ENCODE measurements at places on chromosomes 7 and 10.

DNA sequence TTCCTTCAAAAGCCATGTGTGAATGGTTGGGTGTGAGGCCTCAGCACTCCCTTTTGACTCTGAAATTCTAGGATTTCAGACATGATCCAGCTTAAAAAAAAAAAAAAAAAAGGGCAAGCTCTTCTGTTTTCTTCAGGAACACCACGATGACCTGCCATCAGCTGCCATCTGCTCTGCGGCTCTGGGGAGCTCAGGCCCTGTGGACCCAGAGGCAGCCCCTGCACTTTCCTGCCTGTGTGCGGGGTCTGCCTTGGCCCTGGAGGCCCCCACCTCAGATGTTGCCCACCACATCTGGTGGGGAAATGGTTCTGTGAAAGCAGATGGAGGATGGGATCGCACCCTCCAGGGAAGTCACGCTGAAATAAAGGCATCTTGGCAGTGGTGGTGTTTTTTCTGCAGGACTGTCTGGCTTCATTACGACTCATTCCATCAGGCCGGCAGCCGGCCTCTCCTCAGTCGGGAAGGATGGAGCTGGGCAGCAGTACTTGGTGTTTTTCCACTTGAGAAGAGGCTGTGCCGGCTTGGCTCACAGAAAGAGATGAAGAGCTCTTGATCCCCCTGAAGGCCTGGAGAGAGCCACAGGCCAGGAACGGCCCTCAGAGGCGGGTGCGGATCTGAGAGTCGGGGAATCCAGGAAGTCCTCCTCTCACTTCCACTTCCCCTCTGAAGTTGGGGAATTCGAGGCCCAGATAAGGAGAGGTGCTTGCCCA is 66.1 kb upstream of the AQP1 start:
- H3K4me3 ChIP-seq, result no peak overlapping the region
- no peaks in the 10 kb centered on the region for H3K4me1 ChIP-seq
- no peaks in the 10 kb centered on the region for H3K27me3 ChIP-seq
- H3K36me3 ChIP-seq, result no peaks in the 10 kb centered on the region
- no peak overlapping the region for H3K27ac ChIP-seq

DNA sequence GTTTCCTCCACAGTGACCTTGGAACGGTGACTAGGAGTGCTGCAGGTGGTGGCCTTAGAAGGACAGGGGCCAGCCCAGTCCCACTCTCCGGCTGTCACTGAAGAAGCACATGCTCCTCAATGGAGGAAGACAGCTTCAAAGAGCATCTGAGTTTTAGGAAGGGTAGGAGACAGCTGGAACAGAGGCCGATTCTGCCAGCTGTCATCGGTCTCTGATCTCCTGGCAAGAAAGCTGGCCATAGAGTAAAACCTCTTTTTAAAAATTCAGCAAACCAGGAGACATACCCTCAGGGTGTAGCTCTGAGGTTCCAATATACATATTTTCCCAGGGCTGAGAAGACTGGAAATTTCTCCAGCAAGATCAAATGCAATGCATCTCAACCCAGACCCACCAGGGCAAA is 55.9 kb downstream of the KCNMA1 start:
- DNase-seq, result no peak
- no peaks in the 10 kb centered on the region for H3K36me3 ChIP-seq
- no peaks in the 10 kb centered on the region for H3K4me1 ChIP-seq
- H3K27me3 ChIP-seq, result no peaks in the 10 kb centered on the region

- no peaks in the 10 kb centered on the region for H3K36me3 ChIP-seq
- H3K4me1 ChIP-seq, result no peaks in the 10 kb centered on the region
- no peak overlapping the region for H3K27ac ChIP-seq
- no peak overlapping the region for H3K4me3 ChIP-seq
- no peaks in the 10 kb centered on the region for H3K27me3 ChIP-seq
Measured at GRCh38 chr7:95322854-95323253, 1.5 kb downstream of the PON1 start.

DNA sequence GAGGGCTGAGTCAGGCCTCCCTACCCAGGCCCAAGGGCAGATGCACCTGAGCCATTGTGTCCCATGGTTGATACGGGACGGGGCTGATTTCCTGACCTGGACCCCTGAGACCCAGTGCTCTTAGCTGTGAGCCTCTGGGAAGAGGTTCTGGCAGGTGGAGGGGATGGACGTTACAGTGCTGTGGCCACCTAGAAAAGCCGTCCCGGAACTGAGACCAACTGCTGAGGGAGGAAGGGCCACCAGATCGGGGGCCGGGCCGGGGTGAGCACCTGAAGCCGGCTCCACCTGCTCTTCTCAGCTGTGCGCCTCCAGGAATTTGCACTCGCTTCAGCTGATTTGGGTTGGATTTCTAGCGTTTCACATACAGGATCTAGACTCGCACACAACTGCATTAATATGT is 35.4 kb downstream of the CHST12 start:
- H3K4me1 ChIP-seq, result no peaks in the 10 kb centered on the region
- no peaks in the 10 kb centered on the region for H3K27me3 ChIP-seq
- no peaks in the 10 kb centered on the region for H3K36me3 ChIP-seq
- no peak for DNase-seq

Data from H1 (cell line).